ENCODE measurements at places on chromosomes 12 and 14. TPM values are rescaled to one million over a fixed set of nuclear protein-coding genes. Genes with fewer than 3 reads are reported as not detected.

- DNase-seq: no peak
Measured at GRCh38 chr12:47097276-47097896, 17.6 kb upstream of the AMIGO2 start.

- no peak for DNase-seq
Measured at GRCh38 chr14:105316968-105317510, 2.5 kb downstream of the PACS2 start.

DNA sequence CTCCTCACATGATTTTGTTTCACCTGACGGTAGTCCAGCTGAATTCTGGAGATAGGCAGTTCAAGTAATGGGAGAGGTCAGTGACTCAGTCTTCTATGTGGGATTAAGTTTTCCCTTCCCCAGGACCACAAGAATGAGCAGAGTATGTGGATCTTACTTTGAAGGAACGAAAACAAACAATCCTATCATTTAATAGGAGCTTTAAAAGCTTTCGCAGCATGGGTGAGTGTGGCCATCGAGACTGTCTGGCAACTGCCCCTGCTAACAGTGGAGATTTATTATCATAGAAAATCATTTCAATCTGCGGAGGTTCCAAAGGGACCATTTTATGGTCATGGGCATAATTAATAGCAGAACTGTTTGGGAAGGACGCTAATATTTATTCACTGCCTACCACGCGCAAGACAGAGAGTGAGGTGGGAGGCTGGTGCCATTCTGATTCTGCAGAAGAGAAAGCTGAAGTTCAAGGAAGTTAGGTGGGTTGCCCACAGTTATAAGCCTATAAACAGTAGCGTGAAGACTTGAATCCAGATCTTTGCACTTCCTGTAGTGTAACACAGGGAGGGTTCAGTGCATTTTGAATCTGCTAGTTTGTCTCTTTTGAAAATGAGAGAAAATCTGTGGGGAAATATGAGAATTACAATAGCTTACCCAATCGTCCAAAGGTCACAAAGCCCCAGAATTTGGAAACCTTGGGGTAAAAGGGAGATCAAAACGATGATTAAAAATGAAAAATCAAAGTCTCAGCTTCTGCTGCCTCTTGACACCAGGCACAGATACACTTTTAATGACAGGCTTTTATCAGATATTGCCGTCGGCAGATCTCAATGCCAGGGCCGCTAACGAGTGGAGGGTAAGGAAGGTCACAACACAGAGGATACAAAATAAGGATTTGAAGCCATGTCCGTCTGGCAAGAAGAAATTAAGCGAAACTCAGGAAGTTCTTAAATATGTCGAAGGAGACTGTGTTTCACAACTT lies 209.6 kb downstream of the CRADD start:
- no peak for DNase-seq

GRCh38 chr12:92860521-92860920 lies 68.6 kb downstream of the EEA1 start:
- DNase-seq: no peak

DNA sequence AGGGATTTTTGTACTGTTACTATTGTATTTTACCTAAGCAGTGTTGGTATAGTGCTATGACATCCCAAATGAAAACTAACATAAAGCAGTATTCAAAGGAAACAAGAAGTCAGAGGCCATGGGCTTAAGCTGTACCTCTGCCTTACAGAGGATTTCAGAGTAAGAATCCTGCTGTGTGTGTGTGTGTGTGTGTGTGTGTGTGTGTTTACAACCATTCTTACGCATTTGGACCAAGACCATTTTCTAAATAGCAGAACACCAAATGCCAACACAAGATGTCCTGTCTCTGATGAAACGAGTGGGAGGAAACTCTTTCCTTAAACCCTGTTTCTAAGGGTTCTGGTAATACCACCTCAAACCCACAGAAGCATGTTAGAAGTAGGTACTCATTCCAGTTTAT lies 64.4 kb downstream of the PPP1R36 start:
- no peak for DNase-seq

GRCh38 chr12:3308063-3308462 lies 182.9 kb upstream of the PRMT8 start:
- DNase-seq: no peak

DNA sequence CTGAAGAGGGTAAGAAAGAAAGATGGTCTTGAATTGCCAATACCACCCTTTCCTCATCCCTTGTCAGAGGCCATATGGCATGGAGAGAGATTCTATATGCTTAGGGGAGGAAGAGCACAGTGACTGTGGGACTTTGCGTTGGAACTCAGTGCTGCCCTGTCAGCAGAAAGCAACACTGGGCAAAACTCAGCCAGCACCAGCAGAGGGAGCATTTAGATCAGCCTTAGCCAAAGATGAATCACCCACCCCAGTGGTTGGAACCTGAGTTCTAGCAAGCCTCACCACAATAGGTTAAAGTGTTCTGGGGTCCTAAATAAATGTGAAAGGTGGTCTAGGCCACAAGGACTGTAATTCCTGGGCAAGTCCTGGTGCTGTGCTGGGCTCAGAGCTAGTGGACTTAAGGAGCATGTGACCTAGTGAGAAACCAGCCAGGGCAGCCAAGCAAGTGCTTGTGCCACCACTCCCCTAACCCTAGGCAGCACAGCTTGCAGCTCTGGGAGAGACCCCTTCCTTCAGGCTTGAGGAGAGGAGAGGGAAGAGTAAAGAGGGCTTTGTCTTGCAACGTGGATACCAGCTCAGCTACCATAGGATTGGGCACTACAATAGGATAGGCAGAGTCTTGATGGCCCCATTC lies 11.4 kb upstream of the BCAT1 start:
- DNase-seq: no peak

GRCh38 chr12:57835366-57836288 lies 10.9 kb downstream of the CTDSP2 start:
- no peak for DNase-seq

- no peak for DNase-seq
Measured at GRCh38 chr14:20428010-20428365, 8.0 kb downstream of the KLHL33 start.

- DNase-seq: no peak
Measured at GRCh38 chr14:55938249-55938791, 179.9 kb upstream of the PELI2 start.

DNA sequence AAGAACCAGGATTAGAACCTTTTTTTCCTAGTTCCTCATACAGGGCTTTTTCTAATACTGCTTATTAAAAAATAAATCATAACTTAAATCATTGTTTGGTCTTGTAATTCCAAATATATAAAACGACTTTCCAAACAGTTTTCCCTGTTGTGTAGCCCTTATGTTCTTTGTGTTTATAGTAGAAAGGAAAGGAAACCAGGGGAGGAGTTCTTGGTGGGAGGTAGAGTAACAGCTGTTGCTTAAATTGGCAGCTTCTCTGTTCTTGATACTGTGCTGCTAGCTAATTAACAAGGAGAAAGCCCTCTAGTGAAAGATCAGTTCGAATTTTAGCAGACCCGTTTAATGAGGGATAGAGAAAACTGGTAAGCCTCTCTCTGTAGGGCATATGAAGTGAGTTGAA lies 15.0 kb downstream of the SRP54 start:
- no peak for DNase-seq

- no peak for DNase-seq
Measured at GRCh38 chr14:33068626-33069025, 129.9 kb downstream of the NPAS3 start.

DNA sequence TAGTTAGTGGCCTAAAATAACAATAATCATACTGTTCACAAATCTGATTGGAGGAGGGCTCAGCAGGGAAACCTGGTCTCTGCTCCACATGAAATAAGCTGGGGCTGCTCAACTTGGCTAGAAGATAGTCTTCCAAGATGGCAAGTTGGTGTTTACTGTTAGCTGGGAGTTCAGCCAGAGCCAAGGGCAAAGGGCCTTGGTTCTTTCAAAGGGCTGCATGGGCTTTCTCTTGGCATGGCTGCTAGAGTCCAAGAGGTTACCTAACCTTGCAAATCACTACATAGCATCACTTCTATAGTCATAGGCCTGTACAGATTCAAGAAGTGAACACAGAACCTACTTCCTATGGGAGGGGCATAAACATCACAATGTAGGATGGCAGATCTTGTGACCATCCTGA lies 7.1 kb downstream of the EXOC5 start:
- peak; percentile 83 for DNase-seq

DNA sequence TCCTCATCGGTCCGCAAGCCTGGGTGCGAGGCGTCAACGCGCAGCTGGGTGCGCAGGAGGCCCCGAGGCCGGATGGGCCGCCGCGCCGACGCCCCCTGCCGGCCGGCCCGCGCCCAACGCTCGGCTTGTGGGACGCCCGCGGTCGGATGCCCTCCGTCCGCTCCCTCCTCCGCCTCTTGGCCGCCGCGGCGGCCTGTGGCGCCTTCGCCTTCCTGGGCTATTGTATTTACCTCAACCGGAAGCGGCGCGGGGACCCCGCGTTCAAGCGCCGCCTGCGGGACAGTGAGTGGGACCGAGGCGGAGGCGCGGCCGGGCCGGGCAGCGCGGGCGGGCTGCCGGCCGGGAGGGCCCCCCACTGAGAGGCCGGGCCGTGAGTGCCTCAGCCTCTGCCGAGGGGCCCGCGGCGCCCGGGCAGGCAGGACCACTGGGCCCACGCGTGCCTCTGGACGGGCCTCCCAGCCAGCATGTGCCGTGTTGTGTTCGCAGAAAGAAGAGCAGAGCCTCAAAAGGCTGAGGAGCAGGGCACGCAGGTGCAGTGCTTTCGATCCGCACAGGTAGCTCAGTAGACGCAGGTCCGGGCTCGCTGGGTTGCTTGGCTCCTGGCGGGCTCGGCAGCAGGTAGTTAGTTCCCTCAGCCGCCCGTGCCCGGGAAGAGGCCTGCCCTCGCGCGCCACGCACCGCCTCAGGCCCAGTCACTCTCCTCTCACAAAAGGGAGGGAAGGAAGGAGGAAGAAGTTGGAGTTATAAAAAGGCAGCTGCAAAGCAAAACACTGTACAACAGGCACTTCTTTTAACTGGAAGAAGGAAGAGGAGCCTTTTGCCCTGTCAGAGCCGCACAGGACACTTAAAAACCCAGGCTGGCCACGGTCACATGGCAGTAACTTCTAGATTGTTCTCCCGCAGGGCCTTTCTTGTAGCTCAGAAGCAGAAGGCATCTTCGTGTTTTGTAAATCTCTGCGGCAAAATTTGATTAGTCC lies at the start of gene TOMM20L:
TOMM20L (plus strand) TSS at position 119 of the 977 bp plus-strand sequence; CDS start at position 147, 28 bp downstream.
- DNase-seq: peak; percentile 73

DNA sequence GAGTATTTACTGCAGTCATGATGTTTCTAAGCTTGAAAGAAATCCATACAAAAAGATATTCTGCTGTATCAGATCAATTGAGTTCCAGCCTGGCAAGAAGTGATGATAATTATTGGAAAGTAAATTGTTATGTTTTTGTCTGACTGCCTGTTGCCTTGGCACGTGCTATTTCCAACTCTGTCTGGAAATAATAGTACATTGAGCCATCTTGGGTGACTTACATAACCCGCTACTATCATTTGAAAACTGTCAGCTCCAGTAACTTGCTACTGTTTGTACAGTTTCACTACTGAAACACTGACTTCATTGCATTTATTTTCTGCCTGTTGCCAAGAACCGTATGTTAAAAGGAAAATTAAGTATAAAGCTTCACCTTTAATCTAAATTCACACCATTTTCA lies 318.6 kb downstream of the ITPR2 start:
- DNase-seq: no peak

DNA sequence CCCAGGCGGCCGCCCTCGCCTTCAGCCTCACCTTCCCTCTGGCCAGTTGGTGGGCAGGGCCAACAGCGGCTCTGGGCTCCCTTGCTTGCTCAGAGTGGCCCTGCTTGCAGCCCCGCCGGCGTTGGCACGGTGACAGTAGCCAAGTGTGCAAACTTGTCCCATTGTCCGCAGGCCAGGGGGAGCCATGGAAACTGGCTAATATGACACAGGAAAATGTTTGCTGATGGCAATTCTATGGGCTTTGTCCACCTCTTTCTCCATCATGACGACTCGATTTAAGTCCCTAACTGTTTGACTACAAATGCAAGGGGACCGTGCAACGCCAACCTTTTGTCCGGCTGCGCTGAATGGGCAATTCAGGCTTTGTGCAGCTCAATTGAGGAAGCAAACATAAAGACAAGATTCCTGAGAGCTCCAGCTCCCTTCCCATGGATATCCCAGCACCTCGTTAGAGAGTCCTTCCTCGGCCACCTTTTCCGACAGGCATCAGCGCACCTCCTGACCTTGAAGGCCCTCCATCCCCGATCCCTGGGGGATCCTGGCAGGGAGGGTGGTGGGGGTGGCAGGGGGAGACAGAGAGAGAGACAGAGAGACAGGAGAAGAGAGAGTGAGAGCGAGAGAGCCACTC lies 785 bp upstream of the FAM181A start:
- DNase-seq: no peak

DNA sequence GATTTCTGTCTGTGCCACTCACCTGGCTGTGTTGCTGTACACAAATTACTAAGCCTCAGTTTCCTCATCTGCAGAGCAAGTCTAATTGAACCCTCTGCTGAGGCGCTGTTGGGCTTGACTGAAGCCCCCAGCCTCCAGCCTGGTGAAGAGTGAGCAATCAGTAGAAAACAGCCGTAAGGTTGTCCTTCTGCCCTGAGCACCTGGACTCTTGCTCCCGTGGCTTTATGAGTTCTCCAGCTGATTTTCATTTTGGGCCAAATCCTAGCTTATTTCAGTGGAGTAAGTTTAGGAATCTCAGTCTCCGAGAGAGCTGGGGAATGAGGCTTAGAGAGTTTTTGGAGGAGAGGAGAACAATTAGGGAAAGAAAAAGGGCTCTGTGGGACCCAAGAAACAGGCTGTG lies 133.9 kb upstream of the EVL start:
- no peak for DNase-seq

- no peak for DNase-seq
Measured at GRCh38 chr14:59123975-59124374, 64.5 kb upstream of the DAAM1 start.

DNA sequence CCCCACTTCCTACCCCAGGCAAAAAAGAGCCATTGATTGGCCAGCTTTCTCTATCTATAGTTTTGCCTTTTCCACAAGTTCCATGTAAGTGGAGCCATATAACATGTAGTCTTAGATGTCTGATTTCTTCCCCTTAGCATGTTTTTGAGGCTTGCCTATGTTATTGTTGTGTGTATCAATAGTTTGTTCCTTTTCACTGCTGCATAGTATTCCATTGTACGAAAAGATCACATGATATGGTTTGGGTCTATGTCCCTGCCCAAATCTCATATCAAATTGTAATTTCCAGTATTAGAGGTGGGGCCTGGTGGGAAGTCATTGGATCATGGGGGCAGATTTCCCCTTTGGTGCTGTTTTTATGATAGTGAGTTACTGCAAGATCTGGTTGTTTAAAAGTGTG lies 93.6 kb upstream of the RFLNA start:
- DNase-seq: no peak

- DNase-seq: no peak
Measured at GRCh38 chr12:122420471-122421162, 1.9 kb downstream of the CLIP1 start.

GRCh38 chr14:69610020-69610873 lies 1.1 kb upstream of the SUSD6 start:
- no peak for DNase-seq

The MCRS1 gene
- 21.0 TPM for total RNA-seq

The PZP gene
- 0.70 TPM for total RNA-seq

The LBHD2 gene
- total RNA-seq: not detected

The CLEC6A gene
- total RNA-seq: not detected

The MYH6 gene
- not detected for total RNA-seq

The PLEKHH1 gene
- 2.9 TPM for total RNA-seq

The B3GNT4 gene
- total RNA-seq: not detected

The CYP46A1 gene
- total RNA-seq: 1.5 TPM

The PLEK2 gene
- total RNA-seq: 10.7 TPM

The TXNDC16 gene
- total RNA-seq: 2.9 TPM

The BICD1 gene
- total RNA-seq: 0.91 TPM

The HVCN1 gene
- 1.5 TPM for total RNA-seq

The POTEG gene
- not detected for total RNA-seq

The RFX4 gene
- total RNA-seq: not detected

Measured in left lobe of liver (tissue), 2 donors.